SW480 (cell line): ENCODE measurements at places on chromosomes 11 and 22.

GRCh38 chr11:98296091-98296880 is 724.5 kb upstream of the CNTN5 start:
- no peak for DNase-seq

DNA sequence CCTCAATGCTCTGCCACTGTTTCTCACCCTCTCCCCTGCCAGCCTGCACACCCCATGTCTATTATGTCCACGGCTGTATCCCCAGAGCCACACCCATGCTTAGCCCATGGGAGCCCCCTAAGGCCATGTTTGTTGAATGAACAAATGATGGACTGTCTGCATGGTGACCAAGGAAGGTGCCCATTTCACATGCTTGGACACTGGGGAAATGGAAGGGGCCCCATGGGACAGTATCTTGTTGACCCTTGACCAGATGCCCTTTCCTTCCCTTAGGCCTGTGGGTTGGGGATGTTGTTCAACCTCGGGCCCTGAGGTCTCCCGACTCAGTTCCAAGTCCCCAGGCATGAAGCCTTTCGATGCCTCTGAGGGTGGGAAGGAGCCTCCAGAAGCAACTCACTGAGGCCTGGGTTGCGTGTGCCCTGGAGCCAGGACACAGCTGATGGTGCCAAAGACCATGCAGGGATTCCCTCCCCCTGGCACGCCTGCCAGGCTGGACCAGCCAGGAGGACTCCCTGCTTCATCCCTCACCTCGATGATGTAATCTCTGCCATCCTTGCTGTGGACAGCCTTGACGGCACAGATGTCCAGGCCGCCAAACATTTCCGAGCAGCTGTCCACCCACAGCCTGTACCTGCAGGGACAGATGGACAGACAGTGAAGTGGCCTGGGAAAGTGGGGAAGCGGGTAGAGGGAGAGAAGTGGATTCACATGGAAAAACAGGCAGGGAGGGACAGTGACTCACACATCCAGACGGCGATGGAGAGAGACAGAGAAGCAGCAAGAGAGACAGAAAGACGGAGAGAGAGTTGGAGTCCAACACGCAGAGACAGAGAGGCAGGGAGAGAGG is 58.9 kb downstream of the FBXO7 start:
- peak; percentile 28 for DNase-seq

DNA sequence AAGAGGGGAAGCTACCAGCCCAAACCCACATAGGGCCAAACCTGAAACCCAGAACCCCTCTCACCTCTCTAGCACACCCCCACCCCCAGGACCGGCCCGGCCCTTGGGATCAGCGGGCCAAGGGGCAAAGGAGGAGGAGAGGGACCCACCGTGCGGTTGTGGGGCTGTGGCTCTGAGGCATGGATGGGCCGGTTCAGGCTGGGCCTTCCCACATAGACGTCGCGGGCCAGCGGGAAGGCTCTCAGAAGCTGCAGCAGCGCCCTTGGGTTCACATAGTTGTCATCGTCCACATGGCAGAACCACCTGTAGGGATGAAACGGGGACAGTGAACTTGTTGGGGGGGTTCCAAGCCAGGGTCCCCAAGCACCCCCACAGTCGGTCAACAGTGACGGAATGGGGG is 7.0 kb downstream of the MFNG start:
- no peak for DNase-seq

DNA sequence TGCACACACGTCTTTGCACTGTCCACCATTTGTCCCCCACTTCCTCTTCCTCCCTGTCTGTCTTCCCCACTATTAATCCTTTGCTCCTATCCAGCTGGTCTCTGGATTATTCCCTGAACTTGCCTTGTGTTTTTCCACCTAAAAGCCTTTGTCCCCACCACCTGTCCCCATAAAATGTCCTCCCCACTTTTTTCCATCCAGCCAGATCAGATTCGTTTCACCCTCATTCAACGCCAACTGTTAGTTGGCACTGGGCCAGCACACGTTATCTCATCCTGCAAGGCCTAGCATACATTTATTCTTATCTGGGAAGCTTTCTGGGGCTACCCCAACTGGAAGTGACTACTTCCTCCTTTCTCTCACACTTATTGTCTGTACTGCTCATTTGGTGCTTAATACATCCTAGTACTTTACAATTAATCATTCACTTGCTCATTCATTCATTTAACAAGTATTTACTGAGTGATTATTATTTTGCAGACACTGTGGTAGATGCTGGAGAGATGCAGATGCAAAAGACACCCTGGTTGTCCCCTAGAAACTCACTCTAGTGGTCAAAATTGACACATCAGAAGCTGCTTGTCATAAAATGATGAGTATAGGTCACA is 96.2 kb downstream of the RASSF10 start:
- no peak for DNase-seq

GRCh38 chr11:46239801-46240061 is 37.7 kb upstream of the CREB3L1 start:
- DNase-seq = peak; percentile 76

DNA sequence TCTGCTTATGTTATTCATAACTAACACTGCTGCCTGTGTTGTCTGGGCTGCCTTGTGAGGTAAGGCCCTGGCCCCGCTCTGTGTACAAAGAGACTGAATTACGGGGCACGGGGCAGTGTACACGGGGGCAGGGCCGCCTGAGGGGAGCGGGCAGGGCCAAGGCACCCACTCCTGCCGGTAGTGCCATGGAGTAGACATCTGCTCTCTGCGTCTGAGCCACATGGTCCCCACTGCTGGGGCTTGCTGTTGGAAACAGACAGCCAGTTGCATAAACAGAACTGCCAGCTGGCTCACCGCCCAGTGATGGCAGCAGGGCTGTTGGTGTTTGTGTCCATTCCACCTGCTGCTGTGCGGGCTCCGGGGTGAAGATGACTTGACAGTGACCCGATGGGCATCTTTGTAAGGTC is 19.8 kb downstream of the FAM118A start:
- no peak for DNase-seq

DNA sequence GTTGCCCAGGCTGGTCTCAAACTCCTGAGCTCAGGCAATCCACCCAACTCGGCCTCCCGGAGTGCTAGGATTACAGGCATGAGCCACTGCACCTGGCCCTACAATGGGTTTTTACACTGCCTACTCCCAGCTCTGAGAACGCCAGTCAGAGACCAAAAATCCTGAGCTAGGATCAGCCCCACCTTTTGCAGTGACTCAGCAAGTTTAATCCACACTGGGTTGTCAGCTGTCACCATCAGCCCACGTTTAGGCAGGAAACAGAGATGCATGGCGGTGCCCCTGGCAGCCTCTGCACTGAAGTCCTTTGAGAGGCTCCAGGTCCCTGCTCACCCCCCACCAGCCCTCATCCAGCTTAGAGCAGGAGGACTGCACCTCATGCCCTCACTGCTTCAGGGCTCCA is 117.6 kb downstream of the ARHGAP8 start:
- DNase-seq = peak; percentile 57

DNA sequence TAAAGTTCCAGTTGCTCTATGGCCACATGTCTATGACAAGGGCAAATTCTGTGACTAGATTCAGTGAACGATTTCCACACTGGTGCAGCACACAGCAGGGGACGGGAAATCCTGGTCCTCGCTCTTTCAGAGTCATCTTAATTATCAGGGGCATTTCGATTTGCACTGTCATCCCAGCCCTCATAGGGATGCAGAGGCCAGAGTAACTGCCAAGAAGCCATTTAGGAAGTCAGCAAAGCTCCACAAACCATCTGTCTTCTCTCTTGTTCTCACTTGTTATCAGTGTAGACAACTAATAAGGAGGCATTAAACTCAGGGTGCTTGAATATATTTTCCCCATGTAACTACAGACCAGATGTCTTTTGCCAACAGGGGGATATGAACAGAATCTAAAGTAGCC is 151.7 kb downstream of the STK33 start:
- DNase-seq = no peak

DNA sequence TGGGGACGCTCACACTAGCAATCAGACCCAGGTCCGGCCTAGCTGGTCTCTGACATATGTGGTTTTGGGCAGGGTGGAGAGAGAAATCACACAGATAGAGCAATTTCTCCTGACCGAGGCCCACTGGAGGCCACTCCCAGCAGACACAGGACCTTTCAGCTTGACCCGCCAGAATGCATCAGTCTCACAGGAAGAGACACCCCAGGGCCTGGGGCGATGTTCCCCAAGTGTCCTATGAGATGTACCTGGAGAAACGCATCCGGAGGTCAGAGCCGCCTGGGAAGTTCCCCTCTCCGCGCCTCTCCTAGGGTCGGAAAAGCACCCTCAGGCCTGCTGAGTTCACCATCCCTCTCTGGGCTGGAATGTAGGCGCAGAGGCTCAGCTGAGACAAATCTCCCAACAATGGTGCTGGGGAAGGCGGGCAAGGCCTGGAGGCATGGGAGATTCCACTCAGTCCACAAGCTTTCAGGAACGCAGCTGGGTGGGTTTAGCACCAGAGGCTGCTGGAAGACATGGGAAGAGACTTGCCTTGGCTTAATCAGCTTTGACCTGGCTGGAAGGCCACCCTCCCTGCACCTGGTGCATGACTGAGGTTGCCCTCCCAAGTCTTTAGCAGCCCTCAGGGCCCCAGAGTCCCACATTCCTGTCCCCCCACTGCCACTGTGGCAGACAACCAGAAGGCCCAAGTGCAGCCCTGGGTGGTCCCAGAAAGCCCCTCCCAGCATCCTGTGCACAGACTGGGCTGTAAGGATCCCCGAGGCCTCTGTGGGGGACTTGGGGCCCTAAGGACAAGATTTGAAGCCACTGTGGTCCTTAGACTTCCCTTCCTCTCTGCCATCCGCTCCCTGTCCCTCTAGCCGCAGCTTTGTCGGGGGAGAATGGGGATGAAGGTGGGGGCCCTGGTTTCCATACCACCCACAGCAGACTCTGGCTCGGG is 57.5 kb downstream of the RTL6 start:
- DNase-seq = no peak

- no peak for DNase-seq
These were observed 17.4 kb downstream of the CTSC start for GRCh38 chr11:88320149-88320559.

DNA sequence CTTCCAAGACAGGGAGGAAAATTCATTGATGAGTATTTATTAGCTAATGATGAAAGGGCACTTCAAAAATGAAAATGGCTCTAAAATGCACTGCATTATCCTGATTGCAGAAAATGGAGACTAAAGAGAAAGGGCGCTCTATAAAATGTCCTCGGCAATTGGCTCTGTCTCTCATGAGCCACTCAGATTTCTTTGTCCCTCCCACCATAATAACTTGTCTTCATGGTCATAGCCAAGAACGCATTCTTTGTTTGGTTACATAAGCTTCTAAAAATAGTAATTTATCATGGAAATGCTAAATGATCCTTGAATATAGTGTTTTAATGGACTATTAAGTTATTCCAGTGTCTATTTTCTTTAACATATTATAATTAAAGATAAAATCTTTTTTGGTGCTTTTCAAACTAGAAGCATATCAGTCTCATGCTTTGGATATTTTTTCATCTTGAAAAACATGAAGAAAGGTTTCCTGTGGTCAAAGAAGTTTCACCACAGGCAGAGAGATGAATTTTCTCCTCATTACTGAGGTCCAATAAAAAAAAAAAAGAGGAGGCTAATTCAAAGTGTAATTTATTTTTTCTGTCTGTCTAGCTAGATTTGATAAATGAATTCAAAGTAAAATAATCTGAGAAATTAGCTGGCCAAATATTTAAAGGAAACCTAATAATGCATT is 238.1 kb upstream of the BLID start:
- no peak for DNase-seq

DNA sequence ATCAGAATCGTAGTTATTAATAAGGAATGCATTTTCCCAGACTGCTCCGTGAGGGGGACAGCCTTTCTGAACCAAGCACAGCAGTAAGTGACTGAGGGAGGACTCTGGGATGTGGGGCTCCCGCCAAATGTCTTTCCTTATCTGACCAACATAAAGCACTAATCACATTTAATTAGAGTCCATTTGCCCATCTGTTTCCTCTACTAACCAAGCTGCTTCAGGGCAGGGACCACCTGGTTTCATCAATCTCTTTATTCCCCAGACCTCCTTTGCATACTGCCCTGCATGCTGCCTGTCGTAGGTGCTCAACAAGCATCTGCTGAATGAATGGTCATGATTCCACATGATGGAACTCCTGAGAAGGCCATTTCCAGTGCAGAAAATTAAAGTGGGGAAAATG is 29.4 kb downstream of the SMCO4 start:
- DNase-seq = no peak

DNA sequence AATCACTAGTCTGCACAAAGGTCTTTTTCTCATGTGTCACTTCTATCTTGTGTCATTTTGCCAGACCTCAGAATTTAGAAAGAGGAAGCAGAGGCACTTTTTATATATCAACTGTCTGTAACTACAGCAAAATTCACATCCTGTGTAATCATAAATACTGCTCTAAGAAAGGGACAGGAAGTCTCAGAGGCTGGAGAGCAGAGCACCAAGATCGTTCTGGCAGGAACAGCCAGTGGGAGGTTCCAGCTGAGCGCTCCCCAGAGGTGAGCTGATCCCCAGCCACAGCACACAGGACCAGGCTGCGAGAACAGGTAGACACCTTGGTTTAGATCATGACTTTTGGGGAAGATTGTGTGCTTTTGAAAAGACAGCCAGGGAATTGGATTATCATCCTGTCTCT is at the start of gene MS4A7:
MS4A7 (plus strand) TSS at position 179 of the 400 bp plus-strand sequence. CDS start 4,610 bp downstream, outside the sequence.
- DNase-seq = no peak

DNA sequence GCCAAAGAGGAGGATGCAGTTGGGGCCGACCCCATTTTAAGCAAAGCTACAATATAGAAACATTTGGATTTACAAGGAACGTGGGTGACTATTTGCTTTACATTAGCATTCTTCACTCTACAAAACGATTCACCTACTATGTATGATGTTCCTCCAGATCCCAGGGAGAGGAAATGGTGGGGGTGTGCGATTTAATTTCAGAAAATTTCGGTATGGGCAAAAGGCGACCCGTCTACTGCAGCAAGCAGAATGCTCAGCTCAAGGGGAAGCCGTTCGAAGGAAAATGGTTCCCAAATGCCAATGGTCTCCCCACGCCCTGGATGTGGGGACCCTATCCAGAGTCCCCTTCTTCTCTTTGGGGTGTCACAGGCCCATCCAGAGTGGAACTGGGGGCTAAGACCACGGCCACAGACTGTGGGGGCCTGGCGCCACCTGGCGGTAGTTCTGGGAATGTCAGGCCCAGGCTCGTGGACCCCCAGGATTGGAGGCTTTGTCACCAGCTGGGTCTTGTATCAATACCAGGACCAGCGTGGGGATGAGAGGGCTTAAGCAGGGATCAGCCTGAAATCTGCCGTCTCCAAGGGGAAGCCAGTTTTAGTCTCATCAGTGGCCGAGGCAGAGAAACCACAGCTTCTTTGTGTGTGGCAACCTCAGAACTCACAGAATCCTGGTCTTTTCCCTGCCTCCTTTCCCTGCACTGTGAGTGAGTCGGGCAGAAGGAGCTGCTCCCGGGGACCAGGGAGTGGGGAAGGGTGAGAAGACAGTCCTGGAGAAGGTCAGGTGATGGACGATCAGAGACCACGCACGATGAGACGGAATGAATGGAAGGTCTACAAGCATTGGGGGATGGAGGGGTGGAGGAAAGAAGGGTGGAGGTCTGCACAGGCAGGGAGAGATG is 8.4 kb downstream of the LRRC10B start:
- no peak for DNase-seq
